Left renal pelvis (tissue), 4 donors: ENCODE measurements at places on chromosomes 7 and 10.

DNA sequence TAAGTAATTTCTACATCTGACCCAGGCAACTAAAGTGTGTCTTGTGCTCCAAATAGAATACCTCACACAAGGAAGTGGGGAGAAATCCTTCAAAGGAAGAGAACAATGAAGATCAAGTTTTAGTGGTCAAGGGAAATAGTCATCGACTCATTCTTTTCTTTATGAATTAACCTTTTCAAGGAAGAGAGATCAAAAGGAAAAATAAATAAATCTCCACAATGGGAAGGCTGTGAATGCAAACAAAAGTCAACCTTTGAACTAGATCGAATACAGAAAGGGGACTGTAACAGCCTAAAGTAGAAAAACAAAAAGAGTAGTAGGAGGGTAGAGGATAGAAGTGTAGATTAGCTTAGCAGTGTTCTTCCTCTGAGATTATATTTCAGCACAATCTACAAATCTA, 274.6 kb upstream of the COBL start:
- no peak for DNase-seq

- DNase-seq: no peak
Measured at GRCh38 chr7:120600607-120601006, 257.3 kb downstream of the TSPAN12 start.

DNA sequence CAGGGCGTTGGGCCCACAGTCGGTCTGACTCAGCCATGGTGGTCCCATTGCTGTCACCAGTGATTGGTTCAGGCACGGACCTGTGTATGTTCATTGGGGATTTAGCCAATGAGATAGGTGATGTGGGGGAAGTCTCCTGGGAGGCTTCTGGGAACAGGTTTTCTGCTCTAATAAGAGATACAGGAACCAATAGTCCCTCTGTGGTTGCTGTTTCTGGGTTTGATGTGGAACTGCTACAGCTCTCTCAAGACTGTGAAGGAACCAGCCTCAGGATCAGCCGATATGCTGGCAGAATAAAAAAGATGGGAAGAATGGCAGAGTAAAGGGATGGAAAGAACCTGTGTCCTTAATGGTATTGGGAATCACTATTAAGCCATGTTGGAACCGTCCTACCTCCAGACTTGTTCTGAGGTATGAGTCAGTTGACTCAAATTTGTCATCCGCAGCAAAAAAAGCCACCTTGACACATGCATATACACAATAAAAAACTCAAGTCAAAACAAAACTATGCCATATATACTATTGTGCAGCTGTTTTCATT, 70.6 kb downstream of the MCMBP start:
- no peak for DNase-seq

GRCh38 chr10:77843264-77843663, 83.3 kb downstream of the DLG5 start:
- no peak for DNase-seq

DNA sequence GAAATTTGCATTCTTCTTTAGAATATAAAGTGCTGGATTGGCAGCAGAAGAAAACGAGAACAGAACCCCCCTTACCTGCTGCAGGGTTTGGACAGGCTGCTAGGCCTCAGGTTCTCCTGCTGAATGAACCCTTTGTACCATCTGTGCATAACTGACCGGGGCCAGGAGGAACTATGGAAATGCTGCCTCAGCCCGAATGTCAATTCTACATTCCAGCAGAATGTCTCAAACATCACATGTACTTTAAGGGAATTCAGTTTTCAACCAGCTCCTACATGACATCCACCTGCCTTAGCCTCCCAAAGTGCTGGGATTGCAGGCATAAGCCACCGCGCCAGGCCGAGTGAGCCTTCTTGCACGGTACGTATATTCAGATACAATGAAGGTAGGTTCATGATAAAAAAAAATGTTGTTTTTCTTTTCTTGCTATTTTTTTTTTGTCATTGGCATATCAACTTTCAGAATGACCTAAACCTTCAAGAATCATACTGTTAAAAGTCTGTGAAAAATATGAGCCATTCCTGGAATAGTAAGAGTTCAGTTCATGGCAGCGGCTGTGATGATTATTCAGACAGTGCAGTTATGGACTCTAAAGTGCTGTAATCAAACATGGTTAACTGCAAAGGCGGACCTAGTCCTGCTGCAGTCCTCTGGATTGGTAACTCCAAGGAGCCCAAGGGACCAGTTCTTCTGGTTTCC, 84.4 kb upstream of the TNS3 start:
- DNase-seq: no peak

GRCh38 chr7:151951672-151952338, 4.4 kb upstream of the GALNTL5 start:
- no peak for DNase-seq

- no peak for DNase-seq
Measured at GRCh38 chr10:3605882-3606281, 179.1 kb downstream of the KLF6 start.

DNA sequence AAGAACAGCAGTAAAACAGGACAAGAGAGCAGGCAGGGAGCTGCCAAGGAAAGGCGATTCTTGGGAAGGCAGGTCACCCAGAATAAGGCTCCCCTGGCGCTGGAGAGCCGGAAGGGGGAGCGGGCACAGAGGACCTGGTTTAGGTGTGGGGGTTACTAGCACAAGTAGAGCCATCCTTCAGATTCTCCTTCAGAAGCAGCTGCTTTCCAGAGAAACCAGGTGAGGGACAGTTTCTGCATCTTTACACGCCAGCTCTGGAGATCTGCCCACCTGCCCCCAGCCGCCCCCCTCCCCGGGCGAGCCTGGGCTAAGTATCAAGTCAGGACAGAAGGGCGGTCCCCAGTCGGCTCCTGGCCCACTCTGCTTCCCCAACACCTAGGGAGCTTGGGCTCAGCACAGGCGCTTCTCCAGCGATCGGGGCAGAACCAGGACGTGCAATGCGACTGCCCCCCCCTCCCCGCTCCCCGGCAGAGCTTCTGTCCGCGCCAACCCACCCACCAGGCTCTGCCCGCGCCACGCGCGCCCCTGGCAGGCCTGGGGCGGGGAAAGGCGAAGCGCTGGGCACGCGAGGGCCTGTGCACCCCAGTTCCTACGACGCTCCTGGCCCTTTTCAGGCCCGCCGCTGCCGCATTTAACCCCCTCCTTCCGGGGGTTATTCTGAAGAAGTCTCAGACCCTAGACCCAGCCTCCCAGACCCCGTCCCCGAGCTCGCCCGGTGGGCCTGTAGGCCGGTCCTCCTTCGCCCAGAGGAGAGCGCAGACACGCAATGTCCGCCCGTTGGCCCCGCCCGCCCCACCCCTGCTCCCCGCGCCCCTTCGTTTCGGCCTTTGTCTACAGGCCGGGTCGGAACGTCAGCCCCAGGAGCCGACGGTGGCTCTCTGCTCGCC, 4.4 kb upstream of the EN2 start:
- DNase-seq: no peak

- no peak for DNase-seq
Measured at GRCh38 chr7:36604806-36605205, 119.5 kb downstream of the AOAH start.

DNA sequence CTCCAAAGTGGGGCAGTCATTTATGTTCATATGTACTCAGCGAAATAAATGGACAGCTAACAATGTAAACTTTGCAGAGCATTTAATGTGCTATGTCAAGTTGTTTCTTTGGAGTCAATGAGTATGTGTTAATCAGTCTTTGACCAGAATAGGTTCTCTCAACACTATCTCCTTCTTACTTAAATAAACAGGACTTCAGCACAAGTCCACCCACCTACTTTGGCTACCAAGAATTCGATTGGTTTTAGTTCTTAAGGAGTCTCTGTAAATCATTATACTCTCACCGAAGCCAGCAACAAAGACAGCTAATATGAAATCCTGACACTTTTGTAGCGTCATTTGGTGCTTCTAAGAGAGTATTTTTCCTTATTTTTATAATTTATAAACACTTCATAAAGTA, 6.9 kb downstream of the WEE2 start:
- DNase-seq: no peak

DNA sequence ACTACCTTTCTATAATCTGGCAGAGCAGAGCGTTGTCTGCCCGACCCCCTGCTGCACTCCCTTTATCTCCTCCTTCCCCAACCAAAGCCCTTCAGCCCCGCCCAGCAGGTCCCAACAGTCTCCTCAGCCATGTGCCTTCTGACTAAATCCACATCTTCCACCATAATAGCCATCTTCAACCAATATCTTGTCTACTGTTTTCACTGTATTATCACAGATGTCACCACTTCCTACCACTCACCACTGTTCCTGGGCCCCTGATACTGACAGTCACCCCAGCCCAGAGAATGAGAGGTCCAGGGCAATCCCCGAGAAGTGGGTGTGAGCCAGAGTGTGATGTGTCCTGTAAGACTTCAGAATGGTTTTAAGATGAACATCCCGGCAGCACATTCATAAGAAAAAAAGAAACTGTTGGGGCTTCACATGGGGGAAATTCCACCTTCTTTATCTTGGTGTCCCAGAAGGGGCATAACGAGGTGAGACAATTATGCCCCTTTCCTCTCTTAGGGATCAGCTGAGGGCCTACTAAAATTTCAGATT, 25.3 kb downstream of the CCDC6 start:
- DNase-seq: no peak

DNA sequence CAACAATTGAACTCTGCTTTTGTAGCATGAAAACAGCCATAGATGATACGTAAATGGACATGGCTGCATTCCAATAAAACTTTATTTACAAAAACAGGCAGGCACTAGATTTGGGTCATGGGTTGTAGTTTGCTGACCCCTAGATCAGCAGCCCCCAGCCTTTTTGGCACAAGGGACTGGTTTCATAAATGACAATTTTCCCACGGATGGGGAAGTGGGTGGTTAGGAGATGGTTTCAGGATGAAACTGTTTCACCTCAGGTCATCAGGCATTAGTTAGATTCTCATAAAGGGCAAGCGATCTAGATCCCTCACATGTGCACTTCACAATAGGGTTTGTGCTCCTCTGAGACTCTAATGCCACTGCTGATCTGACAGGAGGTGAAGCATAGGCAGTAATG, 16.5 kb upstream of the ANK3 start:
- no peak for DNase-seq

DNA sequence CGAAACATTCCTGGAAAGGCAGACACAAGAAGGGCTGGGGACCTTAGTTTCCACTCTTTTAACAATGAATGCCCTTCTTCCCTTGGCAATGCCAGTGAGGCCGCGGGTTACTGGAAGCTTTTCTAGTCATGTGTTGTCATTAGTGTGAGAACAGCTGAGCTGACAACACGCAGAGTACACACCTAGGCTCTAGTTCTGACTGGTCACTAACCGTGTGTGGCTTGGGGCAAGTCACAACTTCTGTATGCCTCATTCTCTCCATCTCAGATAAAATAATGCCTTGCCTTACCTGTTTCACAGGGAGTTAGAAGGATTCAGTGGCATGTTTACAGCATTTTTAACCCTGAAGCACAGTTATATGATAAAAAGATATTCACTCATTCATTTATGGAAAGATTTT, 31.7 kb downstream of the FBH1 start:
- DNase-seq: no peak

DNA sequence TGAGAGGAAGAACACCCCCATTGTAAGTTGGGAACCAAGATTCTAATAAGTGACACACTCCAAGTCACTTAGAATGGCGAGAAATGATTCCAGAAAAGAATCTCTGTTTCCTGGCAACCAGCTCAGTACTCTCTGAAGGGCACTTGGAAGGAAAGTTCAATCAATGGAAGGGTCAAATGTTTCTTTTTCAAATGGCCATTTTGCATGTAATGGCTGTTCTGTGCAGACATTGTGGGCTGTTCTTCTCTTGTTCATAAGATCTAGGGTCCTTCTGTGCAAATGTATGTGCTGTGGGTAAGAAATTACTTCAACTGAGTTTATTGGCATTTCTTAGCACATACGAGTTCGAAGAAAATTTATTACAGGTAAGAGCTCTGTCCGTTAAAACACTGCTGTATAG, 145.3 kb downstream of the EVX1 start:
- DNase-seq: no peak
